ENCODE measurements at places on chromosomes 16 and 17.

DNA sequence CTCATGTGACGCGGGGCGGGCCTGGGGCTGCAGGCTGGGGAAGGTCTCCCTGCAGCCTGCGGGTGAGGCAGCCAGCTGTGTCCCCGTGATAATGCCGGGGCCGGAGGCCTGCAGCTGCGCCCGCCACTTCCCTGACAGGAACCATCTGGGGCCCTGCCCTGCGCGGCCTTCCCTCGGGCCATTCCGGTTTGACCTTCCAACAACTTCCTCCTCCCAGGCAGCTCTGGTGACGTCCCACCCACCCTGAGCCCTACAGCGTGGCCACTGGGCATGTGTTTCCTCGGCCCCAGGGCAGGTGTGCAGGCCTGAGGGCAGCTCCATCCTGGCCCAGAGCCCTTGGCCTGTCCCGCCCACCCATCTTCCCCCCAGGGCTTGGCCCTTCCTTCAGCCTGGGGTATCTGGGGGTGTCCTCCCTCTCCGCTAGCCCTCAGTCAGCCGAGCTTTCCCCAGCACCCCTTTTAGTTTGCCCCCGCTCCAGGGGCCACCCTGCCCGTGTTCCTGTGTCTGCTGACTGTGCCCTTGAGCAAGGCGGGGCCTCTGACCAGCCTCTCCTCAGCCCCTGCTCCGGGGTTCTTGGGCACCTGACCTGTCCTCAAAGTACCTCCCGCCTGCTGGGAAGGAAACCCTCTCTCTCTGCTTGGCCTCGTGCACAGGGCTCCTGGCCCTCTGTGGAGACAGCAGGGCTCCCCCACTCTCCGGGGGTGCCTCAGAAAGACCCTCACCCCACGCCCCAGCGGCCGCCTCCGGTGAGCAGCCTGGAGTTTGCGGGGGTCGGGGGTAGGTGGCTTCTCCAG is at the start of gene CBFA2T3:
Gene CBFA2T3, minus strand, starts transcription at position 190 of the 794 bp plus-strand sequence. CDS start 400 bp downstream, outside the sequence.
- DNase-seq: no peak

DNA sequence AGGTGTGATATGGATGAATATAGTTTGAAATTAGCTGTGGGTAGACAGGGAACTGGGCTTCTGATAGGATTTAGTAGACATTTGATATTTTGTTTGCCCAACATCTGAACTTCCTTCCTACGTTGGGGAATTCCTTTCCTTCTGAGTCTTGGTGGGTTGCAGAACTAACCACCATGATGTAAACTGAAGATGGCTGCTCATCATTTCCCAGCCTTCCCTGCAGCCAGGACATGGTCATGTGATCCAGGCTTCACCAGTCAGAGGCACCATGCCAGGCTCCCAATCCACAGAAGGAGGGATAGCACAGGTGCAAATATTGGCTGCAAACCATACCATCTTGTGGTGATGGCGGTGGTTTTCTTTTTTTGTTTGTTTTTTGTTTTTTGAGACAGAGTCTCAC is 57.4 kb downstream of the EMP2 start:
- no peak for DNase-seq

DNA sequence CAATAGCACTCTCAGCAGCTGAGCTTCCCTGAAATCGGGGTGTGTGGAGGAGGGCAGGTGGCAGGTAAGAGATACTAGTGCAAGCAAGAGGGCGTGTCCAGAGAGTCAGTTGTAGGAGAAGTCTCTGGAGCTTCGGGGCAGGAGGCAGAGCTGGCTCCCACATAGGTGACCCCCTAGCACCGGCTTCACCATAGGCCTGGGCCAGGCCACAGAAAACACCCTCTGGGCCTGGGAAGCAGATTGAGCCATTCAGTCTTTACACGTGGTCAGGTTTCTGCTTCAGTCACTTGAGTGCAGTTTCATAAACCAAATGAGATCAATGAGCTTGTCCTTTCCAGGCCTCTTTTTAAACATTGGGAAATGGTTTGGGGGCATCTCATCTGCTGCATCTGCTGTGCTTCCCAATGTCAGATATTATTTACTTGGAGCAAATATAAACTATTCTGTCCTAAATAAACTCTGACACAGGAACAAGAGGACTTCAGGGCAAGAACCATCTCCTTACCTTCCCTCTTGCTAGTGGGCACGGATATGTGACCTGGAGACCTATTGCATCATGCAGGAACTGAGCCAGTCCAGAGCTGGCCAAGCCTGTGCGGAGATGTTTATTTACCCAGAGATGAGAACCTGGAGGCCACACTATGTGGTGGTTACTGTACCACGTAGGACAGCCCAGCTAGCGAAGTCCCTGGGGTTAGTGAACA is 16.1 kb downstream of the CCR7 start:
- DNase-seq: no peak

DNA sequence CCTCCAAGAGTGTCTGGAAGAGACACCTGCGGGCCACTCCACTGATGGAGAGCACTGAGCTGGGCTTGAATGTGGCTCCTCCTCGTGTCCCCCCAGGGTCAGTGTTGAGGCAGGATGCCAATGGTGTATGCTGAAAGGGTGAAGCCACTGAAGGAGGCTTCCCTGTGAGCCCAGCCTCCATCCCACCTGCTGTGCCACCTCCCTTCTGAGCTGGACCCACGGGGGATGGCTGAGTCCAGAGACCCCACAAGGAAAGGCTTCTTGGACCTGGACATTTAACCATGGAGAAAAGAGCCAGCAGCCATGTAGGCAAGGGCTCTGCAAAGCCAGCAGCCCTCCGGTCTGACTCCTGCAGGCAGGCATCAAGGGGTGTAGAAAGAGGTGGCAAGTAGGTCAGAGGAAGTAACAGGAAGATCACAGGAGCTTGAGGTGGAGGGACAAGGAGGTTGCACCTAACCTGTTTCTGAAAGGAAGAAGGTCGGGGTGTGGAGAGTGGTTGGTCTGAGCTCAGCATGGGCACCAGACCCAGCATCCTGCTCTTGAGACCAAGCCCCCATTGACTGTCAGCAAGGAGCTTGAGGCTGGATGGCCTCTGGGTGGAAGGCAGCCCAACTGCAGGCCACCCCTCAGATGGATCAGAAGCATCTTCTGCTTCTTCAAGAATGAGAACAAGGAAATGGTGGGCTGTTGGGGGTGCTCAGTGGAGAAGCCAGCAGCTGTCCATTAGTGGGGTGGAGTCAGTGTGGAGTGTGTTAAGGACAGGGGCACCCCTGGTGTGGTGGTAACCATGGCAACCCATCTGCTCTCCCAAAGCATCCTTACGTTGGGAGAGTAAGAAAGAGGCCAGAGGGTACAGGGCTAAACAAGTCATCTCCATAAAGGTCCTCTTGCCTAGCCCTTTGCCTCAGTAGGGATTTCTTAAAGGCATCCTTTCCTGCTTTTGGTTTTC is 80.7 kb downstream of the PLD6 start:
- no peak for DNase-seq

DNA sequence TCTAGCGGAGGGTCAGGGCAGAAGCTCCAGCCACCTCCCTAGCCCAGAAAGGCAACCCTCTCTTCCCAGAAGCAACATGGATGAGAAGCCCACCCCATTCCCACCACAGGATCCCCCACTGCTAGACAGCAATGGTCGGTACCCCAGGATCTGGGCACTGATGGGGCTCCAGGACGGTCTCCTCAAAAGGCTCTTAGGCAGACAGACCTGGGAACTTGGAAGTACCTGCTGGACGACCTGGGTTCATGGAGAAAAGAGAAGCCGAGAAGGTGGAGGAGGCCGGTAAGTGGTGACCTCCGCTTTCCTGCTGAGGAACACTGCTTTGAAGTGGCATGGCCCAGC is 96.6 kb downstream of the TBC1D16 start:
- DNase-seq: no peak

DNA sequence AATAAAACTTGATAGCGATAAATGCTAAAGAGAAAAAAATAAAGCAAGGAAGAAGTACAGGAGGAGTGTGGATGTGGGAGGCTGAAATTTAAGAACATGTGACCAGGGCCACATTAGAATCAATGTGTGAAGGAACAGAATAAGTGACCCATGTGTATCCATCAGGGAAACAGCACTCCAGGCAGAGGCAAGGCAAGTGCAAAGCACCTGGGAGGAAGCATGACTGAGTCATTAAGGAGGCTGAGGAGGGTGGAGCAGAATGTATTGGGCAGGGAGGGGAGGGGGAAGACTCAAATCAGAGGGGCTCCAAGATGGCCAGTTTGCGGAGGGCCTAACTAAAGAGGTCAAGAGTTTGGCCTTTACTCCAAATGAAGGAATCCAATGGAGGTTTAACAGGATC is 8.0 kb downstream of the CDR2 start:
- DNase-seq: no peak

All from A172 (cell line).